AG10803 (cell line): ENCODE measurements at places on chromosomes 1 and 21.

GRCh38 chr1:31897526-31898100 lies 40.6 kb downstream of the PTP4A2 start:
- DNase-seq, result no peak

- no peak for DNase-seq
Measured at GRCh38 chr21:33390479-33390878, 12.7 kb upstream of the IFNGR2 start.

- no peak for DNase-seq
Measured at GRCh38 chr1:198833706-198834503, 195.1 kb downstream of the PTPRC start.

DNA sequence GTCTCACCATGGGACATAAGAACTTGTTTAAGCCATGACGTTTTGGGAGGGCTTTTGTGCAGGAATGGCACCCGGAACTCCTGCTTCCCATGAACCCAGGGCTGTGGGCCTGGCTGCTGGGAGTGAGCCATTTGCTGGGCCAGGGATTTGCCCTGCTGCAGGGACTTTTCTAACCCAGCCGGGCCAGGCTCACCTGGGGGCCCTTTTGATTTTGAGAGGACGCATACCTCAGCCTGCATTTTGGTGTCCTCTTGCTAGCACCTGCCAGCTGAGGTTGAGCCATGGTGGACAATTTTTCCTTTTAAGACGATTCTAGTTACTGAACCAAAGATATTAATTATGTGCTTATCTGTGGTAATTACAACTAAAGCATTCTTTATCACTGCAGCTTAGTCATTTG lies 28.9 kb downstream of the GALNT2 start:
- no peak for DNase-seq

GRCh38 chr1:24437631-24438396 lies 22.2 kb downstream of the NIPAL3 start:
- peak; percentile 56 for DNase-seq

GRCh38 chr1:206114692-206115640 lies 2.2 kb downstream of the AVPR1B start:
- no peak for DNase-seq
